ENCODE measurements at places on chromosomes 3 and 15. TPM values are rescaled to one million over a fixed set of nuclear protein-coding genes. Genes with fewer than 3 reads are reported as not detected.

DNA sequence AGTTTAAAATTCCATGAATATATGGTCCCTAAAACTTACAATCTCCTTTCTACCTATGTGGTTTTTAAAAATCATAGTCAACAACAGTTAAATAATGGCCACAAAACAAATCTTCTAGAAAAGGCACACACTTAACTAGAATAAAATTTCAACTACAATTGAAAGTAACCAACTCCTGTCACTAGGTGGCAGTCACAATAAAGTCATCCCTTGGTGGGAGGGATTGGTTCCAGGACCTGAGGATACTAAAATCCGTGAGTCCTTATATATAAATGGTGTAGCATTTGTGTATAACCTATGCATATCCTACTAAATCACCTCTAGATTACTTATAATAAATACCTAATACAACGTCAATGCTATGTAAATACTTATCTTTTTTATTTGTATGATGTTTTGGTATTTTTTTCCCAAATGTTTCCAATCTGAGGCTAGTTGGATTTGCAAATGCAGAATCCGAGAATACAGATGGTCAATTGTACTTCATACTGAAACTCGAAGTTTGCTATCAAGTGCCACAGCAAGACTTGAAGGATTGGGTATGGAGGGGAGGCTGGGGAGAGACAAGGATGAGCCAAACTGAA lies 172.6 kb downstream of the FMN1 start:
- DNase-seq, result no peak
- H3K4me1 ChIP-seq, result no peaks in the 10 kb centered on the region
- H3K27me3 ChIP-seq, result no peaks in the 10 kb centered on the region
- no peak overlapping the region for H3K4me3 ChIP-seq
- H3K27ac ChIP-seq, result no peak overlapping the region
- no peaks in the 10 kb centered on the region for H3K36me3 ChIP-seq

Gene ZBBX
- not detected for total RNA-seq

DNA sequence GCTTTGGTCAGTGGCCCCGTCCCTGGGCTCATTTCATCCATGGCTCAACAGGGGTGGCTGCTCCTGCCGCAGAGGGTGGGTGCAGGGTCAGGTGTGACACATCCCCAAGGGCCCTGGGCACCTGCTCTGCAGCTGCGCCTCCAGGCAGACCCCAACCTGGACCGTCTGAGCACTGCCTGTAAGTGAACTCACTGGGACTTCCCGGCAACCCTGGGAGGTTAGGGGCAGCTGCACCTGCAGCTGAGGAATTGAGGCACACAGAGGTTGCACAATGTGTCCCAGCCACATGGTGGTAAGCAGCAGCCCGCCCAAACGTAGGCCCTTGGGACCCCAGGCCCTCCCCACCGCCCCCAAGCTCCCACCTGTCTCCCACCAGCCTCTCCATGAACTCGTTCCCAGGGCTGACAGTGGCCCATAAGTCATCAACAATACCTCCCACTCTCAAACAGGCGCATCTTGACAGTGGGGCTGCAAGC lies 55.1 kb downstream of the PLXNA1 start:
- H3K27me3 ChIP-seq, result no peaks in the 10 kb centered on the region
- no peak overlapping the region for H3K27ac ChIP-seq
- H3K4me3 ChIP-seq, result no peak overlapping the region
- H3K36me3 ChIP-seq, result peaks cover 9% of the 10 kb centered on the region
- no peak for DNase-seq

DNA sequence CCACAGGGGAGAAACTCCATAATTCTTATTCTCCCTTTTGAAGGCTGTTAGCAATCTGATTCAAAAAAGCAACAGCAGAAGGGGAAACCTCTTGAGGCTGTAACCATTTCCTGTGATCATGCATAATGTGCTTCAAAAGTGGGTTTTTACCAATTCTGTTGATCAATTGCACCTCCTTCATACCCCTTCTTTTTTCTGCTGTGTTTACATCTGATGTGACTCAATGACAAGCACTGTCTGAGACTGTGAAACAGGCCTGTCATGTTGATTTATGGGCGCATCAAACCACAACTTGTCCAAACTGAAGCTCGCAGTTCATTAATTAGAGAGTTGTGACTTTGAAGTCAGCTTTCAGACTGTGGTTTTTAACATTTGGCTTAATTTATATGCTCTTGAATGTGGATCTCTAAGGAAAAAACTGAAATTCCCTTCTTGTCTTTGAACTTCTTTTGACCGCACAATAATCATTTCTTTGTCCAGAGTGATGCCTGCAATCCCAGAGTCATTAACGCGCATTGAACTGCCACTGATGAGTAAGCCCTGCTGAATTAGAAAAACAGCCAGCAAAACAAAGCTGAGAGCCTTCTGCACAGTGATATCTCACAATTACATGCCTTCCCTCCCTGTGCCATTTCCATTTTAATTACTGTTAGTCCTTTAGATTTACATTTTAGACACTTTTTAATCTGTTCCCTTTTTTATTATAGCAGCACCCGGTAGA lies 532.8 kb downstream of the FOXP1 start:
- no peak overlapping the region for H3K4me3 ChIP-seq
- peaks cover 24% of the 10 kb centered on the region for H3K4me1 ChIP-seq
- no peaks in the 10 kb centered on the region for H3K27me3 ChIP-seq

DNA sequence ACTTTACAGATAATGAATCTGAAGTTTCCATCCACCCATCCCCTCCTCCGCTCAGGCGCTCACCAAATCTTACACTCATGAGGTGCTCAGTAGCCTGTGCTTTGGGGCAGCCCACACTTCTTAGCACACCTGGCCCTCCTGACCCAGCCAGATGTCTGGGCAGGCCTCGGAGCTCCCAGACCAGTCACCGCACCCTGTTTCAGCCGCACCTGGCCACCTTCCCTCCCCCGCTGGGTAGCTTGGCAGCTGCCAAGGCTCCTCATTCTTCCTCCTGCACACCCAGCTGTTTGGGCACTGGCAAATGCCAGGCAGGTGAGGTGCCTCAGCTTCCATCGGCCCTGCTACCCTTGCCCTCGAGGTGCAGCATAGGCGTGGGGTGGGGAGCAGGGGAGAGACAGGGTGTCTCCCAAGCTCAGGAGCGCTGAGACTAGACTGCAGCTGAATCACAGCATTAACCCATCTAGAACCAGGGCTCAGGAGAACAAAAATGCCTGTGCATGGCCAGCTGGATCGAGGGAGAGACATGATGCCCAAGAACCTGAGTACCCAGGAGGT lies 45.8 kb downstream of the CDC25A start:
- no peaks in the 10 kb centered on the region for H3K36me3 ChIP-seq
- H3K4me3 ChIP-seq, result no peak overlapping the region
- H3K27me3 ChIP-seq, result no peaks in the 10 kb centered on the region
- no peaks in the 10 kb centered on the region for H3K4me1 ChIP-seq
- no peak for DNase-seq
- H3K27ac ChIP-seq, result no peak overlapping the region

DNA sequence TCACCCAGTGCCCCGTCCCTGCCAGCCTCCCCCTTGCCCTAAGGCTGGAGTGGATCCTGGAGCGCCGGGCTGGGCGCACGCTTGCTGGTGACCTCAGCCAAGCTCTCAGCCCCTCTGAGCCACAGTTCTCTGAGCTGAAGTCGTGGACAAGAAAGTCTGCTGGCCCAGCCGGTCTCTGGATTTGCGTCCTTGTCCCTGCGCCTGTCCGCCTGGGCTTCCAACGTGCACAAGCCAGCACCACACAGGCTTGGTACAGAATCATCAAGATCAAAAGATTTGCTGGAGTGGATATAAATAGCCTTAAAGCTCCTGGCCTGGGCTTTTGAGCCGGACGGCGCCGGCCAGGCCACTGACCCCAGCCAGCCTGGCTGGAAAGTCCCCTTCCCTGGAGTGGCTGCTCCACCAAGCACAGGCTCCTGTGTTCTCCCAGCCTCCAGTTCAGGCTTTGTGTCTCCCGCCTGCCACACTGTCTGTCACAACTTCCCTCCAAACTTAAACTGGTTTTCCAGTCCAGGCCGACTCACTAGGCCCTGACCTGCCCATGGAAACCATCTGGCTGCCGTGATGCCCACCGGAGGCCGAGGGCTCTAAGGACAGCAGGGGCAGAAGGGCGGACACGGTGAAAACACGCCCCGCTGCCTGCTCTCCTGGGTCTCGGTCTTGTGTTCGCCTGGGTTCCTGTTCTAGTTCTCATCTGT lies 156.2 kb downstream of the NUP210 start:
- no peak overlapping the region for H3K27ac ChIP-seq
- H3K36me3 ChIP-seq, result no peaks in the 10 kb centered on the region
- H3K4me1 ChIP-seq, result no peaks in the 10 kb centered on the region
- no peaks in the 10 kb centered on the region for H3K27me3 ChIP-seq

Gene SNX22
- total RNA-seq, result 0.97 TPM

Gene PSTPIP1
- total RNA-seq, result 146 TPM

Measured in naive thymus-derived CD4-positive, alpha-beta T cell (primary cell).